ENCODE measurements at places on chromosomes 5 and 9.
A peak's percentile ranks its signal among the peaks of the same experiment; 100 is the strongest.

DNA sequence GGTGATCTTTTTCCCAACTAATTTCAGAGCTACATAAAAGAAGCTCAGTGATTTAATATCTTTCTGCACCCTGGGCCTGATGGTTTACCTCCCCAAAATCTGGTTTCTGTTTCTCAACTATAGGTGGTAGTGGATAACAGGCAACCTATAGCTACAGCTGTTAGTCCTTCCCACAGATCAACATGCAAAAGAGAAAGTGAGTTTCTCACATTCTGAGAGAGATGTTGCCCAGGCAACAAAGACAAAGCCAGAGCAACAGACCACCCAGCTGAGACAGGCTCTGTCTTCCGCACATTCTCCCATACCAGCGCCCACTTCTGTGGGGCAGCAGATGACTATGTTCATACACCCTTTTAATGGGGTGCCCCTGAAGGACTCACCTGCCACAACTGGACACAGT is 40.7 kb upstream of the PPP2R2B start:
- DNase-seq, result no peak

- DNase-seq, result no peak
Measured at GRCh38 chr5:175826980-175827379, 44.4 kb upstream of the CPLX2 start.

DNA sequence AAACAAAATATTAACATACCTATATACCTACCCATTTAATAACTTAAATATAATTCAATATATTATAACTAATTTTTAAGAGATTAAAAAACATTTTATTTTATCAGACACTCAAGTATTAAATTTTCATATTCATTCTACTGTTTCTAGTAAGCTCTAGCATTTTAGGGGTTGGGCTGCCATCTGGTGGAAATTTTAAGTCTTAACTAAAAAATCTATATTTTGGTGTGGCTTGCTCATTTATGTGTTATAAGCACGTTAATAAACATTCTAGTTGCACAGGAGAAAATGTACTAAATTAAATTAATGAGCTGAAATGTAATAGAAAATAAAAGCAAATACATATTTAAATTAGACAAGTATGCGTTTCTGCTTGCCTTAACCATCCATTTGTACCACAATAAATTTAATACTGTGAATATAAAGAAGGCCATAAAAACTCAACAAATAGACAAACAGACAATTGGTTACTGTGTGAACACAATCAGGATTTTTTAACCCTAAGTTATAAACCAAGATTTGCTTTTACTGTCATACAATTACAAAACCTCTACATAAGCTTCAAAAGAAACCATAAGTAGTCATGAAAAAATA is 1728.3 kb upstream of the CDH9 start:
- peak; percentile 6 for DNase-seq

GRCh38 chr5:143402553-143403333 is 743 bp downstream of the NR3C1 start:
- peak; percentile 70 for DNase-seq

- DNase-seq, result peak; percentile 66
Measured at GRCh38 chr9:135085830-135086546, 1.5 kb upstream of the OLFM1 start.

- no peak for DNase-seq
Measured at GRCh38 chr5:175082866-175083590, 358.6 kb downstream of the MSX2 start.

- peak; percentile 91 for DNase-seq
Measured at GRCh38 chr5:36739751-36740221, 133.4 kb downstream of the SLC1A3 start.

DNA sequence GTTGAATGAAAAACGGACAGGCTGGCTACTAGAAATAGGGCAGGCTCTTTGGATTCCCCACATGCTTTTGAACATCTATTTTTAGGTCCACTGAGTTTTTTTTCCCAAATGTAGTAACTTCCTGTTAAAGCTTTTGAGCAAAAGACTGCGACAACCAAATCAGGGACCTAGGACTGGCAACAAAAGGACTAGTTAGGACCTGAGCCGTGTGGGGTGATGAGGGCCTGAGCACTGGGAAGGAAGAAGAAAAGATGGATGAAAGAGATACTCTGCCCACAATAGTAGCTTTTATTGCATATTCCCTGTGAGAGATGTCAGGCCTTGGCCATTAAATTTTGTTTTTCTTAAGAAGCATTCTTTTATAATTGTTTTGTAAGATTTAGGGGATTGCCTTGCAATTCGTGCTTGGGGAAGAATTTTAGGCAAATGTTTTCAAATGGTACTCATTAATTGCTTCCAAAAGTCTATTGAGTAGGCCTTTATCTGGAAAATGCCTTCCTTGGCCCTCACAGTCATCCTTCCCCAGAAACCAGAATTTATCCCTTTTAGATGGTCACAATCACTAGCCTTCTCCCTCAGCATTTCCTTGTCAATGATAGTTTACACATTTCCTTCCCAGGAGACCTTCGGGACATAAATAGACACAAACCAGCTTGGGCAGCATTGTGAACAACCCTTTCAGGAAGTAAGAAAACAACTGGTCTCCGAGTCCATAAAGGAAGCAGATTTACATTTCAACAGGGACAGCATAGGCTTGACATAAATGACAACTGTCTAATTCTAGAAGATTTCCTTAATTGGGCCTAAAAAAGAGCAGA is 166.5 kb downstream of the RMI1 start:
- peak; percentile 13 for DNase-seq

DNA sequence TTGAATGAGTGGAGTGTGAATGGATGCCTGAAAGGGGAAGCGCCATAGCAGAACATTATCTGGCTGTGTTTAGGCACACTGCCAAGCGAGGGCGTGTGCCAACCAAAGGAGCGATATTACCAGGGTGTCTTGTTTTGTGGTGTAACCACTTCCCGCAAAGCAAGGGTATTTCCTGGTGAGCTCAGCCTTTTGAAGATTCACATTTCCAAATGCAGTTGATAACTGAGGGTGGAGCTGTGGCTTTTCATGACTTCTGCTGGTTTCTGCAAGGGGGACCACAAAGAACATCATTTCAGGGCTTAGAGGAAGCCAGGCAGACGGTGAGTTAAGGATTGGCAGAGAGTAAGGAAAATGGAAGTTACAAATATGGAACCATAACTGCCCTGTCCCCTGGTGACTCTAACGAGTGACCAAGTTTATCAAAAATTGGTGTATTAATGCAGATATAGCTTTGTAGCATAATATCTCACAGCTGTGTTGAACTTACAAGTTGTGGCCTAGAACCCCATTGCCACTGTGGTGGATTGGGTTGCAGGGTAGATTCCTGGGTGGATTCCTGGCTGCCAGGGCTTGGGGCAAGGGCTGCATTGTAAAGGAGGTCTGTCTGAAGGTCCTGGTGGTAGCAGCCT is 71.4 kb downstream of the RALGPS1 start:
- peak; percentile 93 for DNase-seq

DNA sequence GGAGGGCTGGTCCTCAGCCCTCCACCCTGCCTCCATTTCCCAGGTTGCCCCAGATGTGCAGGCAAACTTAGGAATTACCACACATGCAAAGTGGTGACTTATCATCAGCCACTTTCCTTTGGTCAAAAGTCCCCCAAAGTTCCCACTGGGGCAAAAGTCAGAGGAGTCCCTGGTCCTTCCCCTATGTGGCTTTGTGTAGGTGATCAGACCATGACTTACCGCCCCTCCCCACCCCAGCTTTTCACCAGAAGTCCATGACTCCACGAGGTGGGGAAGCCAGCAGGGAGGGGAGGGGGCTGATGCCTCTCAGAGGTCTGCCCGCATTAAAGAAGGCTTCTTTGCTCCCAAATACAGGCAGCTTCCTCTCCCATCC is 5.8 kb downstream of the TRAF1 start:
- DNase-seq, result peak; percentile 33

- peak; percentile 6 for DNase-seq
Measured at GRCh38 chr5:66596636-66597182, 516 bp downstream of the MAST4 start.

DNA sequence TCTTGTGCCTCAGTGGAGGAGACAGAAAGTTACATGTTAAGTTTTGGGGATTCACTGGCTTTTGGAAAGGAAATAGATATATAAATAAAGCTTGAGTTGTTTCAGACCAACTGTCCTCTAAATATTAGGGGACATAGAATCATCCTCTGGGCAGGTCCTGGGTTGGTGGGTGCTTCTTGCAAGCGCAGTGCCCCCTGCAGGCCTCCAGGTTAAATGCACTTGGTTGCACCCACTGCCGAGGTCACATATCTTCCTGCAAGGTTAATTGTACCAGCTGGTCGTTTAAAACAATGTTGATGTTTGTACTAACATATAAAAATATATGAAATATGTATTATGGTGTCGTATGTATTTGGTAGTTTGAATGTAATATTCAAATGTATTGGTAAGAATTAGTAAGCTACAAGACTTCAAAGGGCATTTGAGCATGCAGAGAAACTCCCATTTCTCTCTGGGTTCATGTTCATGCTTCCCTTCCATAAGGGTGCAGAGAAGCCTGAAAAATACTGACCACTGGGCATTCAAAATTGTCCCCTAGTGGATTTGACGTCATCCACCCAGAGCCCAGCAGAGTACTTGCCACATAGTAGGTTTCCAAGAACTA is 87.0 kb downstream of the ZNF618 start:
- peak; percentile 85 for DNase-seq

DNA sequence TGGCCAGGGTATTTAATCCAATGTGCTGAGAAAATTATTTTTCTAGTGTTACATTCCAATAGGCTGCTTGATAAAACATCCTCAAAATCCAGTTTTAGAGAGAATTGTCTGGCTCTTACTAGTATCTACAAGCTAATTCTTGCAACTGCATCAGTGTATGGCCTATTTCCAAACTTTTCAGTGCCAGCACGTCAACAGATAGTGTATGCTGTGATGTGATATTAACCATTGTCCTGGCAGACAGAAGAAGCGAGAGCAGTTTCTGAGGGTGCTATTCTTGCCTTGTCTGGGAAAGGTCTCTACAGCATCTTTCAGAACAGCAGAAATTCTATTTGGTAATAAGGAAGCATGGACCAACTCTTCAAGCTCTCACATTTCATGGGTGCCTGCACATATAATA is 174.2 kb upstream of the CDH12 start:
- no peak for DNase-seq

GRCh38 chr5:64506567-64507263 is 900 bp downstream of the RGS7BP start:
- no peak for DNase-seq

- DNase-seq, result peak; percentile 94
Measured at GRCh38 chr9:121282277-121283079, 14.5 kb downstream of the GSN start.

Data from suppressor macrophage (primary cell).